ENCODE measurements at places on chromosomes 12 and 14.

GRCh38 chr14:64580467-64580866, 30.7 kb downstream of the PPP1R36 start:
- DNase-seq: no peak

- DNase-seq: no peak
These were observed 68.8 kb downstream of the TMX1 start for GRCh38 chr14:51308866-51309265.

DNA sequence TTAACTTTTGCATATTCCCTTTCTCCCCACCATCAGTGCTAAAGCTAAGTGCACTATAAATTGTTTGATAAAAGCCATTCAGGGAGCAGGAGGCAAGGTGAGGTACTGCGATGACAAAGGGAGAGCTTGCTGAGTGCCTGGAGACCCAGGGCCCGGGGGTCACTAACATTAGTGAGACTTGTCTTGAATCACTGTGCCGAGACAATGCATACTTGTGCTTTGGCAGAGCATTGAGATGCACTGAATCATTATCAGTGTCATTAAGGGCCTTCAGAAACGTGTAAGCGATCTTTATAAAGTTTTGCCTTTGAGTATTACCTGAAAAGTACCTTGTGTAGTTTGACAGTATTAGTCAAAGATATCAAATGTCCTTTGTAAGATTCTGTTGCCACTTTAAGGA, 447.5 kb downstream of the PCNX1 start:
- DNase-seq: no peak

DNA sequence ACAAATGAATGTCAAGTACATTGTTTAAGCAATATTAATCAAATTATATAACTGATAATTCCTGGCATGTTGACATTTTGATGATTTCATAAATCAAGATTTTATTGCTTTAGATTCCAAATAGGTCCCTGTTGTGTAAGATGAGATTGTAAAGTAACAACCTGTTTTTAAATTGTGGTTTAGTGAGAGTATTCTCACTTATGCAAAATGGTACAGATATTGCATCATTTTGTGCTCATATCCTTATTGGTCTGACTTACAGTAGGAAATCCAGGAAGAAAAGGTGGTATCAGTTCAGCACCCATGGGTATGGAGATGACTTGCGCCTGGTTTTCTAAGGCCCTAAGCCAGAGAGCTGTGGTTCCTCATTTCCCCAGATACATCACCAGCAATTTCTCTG, 165.5 kb downstream of the KIF21A start:
- no peak for DNase-seq

- DNase-seq: no peak
These were observed 339.8 kb downstream of the EMP1 start for GRCh38 chr12:13536219-13536910.

DNA sequence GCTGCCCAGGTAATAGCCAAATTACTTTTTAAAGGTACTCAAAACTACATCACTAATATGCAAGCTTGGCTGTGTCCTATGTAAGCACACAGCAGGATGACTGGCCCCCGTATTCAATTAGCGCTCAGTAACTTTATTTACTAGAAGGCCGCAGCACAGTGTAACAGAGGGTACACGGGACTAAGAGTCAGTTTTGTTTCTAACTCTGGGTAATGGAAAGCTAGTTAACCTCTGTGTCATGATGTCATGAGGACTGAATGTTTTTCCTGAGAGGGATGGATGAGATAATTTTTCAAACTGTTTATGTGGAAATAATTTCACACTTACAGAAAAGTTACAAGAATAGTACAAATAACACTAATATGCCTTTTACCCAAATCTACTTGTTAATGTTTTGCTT, 27.1 kb downstream of the GALNT4 start:
- no peak for DNase-seq

- DNase-seq: no peak
These were observed 4.8 kb downstream of the ABHD4 start for GRCh38 chr14:22602862-22603261.

DNA sequence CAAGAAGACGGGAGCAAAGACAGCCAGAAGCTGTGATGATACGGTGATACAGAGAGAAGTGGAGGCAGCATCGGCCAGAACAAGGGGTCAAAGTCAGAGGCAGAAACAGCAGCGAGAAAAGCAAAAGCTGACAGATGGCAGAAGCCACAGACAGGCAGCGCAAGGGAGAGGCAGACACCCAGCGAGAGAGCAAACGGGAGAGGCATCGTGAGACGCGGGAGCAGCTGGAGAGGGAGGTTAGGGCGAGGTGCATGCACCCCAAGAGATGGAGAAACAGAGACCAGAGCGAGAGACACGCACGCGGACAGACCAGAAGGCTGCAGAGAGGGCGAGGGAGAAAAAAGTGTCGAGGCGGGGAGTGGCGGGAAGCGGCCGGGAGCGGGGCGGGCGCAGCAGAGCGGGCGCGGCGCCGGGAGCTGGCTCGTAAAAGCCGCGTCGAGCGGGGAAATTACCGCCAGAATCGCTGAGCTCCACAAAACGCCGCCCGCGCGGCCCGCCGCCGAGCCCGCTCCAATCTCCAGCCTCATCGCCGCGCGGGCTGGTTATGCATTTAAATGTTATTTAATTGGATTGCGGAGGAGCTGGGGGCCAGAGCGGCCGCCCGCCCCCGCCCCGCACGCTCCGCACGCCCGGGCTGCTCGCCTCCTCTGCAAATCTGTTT, 15.6 kb downstream of the SMUG1 start:
- peak; percentile 7 for DNase-seq

GRCh38 chr14:68262567-68262966, 443.0 kb downstream of the RAD51B start:
- no peak for DNase-seq

- no peak for DNase-seq
These were observed 23.9 kb downstream of the ANAPC7 start for GRCh38 chr12:110379631-110380030.

GRCh38 chr12:108712165-108712924, 19.0 kb downstream of the CORO1C start:
- DNase-seq: no peak

DNA sequence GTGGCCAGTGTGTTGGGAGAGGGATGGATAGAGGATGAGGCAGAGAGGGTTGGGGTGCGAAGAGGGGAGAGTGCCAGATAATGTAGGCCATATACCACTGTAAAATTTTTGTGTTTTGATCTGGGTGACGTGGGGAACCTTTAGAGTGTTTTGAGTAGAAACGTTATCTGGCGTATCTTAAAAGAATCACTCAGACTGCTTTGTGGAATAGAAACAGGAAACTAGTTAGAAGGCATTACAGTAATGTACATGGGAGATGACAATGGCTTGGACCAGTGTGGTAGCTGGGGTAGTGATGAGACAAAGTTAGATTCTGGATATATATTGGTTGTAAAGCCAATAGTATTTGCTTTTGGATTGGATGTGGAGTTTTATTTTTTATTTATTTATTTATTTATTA, 20.6 kb downstream of the ATF1 start:
- peak; percentile 13 for DNase-seq

- DNase-seq: no peak
These were observed 10.8 kb downstream of the KCNK10 start for GRCh38 chr14:88312257-88312656.

GRCh38 chr12:95608252-95609033, 57.2 kb upstream of the USP44 start:
- no peak for DNase-seq

GRCh38 chr12:88241862-88242570, 99.9 kb downstream of the TMTC3 start:
- no peak for DNase-seq

GRCh38 chr14:93984987-93985410, 8.6 kb upstream of the ASB2 start:
- DNase-seq: no peak

- DNase-seq: no peak
These were observed 1.6 kb downstream of the CTDSP2 start for GRCh38 chr12:57844709-57845477.

DNA sequence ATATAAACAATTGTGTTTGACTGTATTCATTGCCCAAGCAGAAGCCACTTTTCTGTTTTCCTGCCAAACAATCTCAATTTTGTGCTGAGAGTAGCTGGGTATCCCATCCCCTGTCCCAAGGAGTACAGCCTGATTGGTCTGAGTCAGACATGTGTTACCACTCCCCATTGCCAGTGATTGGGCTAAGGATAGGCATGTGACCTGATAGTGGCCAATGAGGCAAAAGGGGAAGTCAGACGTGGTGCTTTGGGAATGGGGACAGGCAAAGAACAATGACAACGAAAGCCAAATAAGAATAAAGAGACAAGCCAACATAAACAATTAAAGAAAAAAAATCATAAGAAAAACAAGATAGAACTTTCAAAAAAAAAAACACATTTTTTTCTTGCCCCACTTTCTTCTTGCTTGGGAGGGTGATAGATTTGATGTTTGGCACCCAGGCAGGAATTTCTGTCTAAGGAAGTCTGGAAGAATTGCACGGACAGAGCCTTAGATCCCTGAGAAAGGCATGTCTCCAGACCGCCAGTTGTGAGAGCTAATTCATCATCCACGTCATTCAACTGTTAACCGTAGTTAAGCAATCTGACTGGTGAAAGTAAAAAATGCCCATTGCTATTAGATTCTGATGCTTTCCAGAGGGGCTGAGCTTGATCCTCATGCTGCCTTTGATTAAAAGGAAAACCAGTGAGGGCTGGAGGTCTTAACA, 626.6 kb upstream of the TMEM132C start:
- DNase-seq: no peak

- no peak for DNase-seq
These were observed 17.1 kb downstream of the ERP27 start for GRCh38 chr12:14921218-14921617.

GRCh38 chr12:41018010-41018409, 170.1 kb upstream of the PDZRN4 start:
- DNase-seq: no peak

GRCh38 chr12:29155079-29155478, 6.0 kb downstream of the FAR2 start:
- no peak for DNase-seq

DNA sequence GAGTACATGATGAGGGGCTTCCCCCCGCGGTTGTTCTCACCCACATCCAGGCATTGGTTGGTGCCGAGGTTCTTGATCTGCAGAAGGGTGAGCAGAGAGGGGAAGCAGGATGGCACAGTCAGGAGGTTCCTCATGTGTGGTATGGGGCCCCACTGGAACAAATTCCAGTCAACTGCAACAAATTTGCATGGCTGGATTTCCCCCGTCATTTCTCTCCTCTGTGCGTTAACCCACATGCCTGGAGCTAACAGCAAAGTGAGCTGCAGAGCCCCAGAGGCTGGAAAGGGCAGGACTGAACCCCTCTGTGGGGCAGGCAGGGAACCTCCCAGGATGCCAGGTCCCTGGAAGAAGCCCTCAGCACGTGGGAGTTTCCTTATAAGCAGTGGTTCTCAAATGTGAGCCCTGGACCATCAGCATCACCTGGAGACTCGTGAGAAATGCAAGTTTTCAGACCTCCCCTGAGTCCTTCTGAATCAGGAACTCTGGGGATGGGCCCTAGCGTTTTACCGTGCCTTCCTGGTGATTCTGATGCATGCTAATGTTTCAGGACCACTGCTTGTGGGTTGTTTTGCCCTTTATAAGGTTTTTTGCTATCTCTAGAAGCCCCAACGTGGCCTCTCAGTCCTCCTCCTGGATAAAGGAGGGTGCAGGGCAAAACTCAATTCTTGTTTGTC, 11.0 kb upstream of the CELA1 start:
- DNase-seq: no peak

DNA sequence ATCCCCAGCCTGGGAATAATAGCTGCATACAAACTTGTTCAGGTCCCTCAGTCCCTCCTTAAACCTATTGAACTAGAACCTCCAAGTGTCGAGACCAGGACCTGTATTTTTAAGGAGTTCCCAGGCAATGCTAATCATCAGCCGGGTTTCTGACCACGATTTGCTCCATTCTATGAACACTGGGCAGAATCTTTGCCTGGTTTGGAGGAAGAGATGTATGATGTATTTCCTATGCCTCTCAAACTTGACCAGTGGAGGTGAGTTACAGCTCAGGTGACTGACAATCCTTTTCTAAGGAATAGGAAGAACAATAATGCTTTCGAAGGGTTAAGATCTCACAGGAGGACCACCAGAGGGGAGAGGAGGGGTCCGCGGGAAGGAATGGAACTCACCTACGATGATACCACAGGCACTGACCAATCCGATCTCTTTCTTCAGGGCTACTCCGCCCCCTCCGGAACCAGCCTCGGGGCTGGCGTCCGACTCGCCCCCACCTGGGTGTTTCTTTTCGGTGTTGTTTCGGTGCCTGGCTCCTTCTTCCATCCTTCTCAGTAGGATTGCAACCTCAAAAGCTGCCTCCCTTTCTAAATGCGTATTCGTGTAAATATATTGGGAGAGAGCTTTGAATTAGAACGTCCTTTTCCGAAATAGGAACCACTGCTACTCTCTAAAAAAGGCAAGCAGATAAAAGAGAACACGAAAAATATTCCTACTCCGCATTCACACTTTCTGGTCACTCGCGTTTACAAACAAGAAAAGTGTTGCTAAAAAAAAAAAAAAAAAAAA, 895 bp downstream of the SLC7A8 start:
- DNase-seq: peak; percentile 14

- DNase-seq: no peak
These were observed 19.0 kb upstream of the ACTN1 start for GRCh38 chr14:68998062-68998461.

GRCh38 chr14:69886453-69887242, 7.4 kb downstream of the SMOC1 start:
- DNase-seq: no peak

DNA sequence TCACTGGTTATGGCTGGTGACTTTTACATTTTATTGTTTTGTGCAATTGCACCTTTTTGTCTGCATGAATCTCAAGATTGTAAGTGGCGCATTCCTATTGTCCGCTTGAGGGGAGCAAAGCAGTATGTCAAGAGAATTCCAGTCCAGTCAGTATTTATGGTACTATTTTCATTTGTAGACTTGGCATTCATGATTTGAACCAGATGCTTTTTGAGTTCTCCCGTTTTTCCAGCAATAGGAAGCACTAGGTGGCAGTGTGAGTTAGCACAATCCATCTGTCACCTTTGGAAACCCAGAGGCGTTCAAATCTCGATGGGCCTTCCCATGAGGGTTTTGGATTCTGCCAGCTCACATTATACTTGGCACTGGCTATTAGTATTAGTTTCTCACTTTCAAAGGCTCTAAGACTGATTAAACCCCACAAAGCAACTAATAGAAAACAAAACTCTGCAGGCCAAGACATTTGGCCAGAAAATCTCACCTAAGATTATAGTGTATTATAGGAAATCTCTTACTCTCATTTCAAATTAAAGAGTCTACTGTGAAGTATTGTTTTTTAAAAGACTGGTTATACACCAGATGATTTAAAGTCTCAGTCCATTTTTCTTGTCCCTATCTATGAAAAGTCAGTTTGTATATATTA, 2.2 kb downstream of the DACT1 start:
- DNase-seq: no peak

GRCh38 chr12:106681210-106681609, 93.3 kb upstream of the RIC8B start:
- DNase-seq: no peak

- no peak for DNase-seq
These were observed 32.0 kb upstream of the JDP2 start for GRCh38 chr14:75395862-75396261.

GRCh38 chr12:77342253-77342652, 276.9 kb upstream of the E2F7 start:
- DNase-seq: no peak
